Caco-2 (cell line): ENCODE measurements at places on chromosomes 3 and 15. TPM values are rescaled to one million over a fixed set of nuclear protein-coding genes. Genes with fewer than 3 reads are reported as not detected.

Gene LSG1
- 48.0 and 55.0 TPM in 2 replicates for total RNA-seq

- DNase-seq, result no peak
These were observed 94.2 kb downstream of the FMN1 start for GRCh38 chr15:33100314-33100713.

DNA sequence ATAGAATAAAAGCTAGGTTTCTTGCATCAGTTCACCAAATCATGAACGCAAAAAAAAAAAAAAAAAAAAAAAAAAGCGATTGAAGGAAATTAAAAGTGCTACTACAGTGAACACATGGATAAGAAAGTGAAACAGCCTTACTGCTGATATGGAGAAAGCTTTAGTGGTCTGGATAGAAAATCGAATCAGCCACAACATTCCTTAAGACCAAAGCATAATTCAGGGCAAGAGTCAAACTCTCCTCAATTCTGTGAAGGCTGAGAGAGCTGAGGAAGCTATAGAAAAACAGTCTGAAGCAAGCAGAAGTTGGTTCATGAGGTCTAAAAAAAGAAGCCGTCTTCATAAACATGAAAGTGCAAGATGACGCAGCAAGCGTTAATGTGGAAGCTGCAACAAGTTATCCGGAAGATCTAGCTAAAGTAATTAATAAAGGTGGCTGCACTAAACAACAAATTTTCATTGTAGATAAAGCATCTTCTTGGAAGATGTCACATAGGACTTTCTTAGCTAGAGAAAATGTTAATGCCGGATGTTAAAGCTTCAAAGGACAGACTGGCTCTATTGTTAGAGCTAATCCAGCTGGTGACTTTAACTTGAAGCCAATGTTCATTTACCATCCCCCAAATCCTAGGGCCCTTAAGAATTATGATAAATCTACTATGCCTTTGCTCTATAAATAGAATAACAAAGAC lies 19.2 kb downstream of the P3H2 start:
- no peak for DNase-seq

Gene KLHL18
- total RNA-seq, result 26.1 and 29.5 TPM in 2 replicates

- no peak for DNase-seq
These were observed 26.3 kb downstream of the CDAN1 start for GRCh38 chr15:42710662-42711061.

DNA sequence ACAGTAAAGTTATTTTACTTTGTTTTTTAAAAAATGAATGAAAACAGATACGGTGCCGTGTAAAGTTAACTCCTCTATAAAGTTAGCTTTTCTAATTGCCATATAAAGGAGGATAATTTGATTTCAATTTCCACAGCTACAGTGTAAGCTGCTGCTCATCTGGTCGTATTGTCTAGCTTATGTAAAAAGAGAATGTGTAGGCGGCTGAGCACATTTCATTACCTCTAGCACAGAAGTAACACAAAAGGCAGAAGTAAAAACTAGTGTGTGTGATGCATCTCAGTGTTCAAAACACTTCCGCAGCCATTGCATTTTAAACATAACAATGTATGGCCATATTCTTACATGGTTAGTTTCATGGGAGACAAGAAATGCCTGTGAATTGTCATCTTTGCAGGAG lies 105.0 kb upstream of the P2RY1 start:
- no peak for DNase-seq

- peak; percentile 71 for DNase-seq
These were observed 186.4 kb downstream of the ADAMTS9 start for GRCh38 chr3:64501298-64501906.

- peak; percentile 74 for DNase-seq
These were observed 1.1 kb downstream of the ZBTB47 start for GRCh38 chr3:42654331-42655201.

DNA sequence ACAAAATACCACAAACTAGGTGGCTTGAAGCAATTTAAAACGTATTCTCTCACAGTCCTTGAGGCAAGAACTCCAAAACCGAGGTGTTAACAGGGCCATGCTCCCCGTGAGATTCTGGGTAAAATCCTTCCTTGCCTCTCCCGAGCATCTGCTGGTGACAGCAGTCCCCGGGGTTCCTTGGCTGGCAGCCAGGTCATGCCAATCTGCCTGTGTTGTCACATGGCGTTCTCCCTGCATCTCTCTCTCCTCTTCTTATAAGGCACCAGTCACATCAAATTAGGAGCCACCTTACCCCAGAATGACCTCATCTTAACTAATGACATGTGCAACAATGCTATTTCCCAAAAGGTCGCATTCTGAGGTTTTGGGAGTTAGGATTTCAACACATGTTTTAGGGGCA lies 26.3 kb upstream of the LRRN1 start:
- no peak for DNase-seq

DNA sequence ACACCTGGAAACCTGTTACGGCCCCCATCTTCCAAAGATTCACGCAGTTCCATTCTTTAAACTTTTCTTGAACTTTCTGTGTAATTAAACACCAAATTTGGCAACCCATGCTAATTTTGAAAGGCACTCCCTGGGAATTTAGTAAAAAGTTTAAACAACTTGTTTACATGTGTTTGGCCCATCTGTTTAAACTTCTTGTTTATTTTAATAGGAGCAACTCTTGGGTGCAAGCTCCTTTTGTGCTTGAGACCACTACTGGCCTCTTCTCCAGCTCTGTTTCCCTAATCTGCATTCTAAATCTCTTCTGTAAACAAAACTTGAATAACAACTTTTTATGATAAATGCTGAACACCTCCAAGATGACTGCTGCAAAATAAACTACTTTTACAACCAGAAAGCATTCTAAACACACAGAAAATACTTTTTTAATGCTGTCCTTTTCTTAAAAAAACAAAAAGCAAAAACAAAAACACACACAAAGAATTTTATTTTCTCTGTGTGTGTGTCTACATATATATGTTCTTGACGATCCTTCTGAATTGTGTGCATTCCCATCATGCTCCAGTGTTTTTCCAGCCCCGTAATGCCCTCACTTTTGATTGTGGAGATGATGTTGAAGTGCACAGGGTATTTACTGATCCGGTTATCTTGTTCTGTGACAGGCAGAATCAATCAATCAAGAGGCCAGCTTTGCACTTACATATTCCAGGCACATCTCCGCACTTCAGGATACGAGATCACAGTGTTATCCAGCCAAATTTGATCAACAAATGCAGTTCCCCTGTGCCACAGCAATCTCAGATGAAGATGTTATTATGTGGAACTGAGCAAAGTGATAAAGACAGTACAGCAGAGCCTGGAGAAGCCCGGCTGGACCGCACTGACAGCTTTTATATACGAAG lies 416.9 kb downstream of the FOXP1 start:
- DNase-seq, result no peak

Gene CPEB1
- total RNA-seq, result 0.82 and 1.6 TPM in 2 replicates

Gene CCPG1
- total RNA-seq, result 51.6 and 54.6 TPM in 2 replicates

DNA sequence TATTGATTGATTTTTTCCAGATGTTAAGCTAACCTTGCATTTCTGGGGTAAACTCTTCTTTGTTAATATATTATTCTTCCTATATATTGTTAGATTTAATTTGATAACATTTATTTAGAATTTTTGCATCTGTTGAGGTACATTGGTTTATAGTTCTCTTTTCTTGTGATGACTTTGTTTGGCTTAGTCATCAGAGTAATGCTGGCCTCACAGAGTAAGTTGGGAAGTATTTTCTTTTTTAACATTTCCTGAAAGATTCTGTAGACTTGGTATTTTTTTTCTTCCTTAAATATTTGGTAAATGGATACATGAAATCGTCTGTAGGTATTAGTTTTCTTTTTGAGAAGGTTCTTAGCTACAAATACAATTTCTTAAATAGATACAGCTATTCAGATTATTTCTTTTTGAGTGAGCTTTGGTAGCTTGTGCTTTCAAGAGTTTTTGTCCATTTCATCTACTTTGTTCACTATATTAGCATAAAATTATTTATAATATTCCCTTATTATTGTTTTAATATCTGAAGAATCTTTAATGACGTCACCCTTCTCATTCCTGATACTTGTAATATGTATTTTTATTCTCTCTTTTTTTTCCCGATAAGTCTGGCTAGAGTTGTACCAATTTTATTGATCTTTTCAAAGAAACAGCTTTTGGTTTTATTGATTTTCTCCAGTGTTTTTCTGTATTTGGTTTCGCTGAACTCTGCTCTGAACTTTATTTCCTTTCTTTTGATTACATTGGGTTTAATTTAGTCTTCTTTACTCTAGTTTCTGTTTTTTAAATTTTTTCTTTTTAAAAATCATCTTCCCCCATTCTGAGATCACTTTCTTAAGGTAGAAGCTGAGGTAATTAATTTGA lies 6.5 kb upstream of the HPS3 start:
- DNase-seq, result no peak

DNA sequence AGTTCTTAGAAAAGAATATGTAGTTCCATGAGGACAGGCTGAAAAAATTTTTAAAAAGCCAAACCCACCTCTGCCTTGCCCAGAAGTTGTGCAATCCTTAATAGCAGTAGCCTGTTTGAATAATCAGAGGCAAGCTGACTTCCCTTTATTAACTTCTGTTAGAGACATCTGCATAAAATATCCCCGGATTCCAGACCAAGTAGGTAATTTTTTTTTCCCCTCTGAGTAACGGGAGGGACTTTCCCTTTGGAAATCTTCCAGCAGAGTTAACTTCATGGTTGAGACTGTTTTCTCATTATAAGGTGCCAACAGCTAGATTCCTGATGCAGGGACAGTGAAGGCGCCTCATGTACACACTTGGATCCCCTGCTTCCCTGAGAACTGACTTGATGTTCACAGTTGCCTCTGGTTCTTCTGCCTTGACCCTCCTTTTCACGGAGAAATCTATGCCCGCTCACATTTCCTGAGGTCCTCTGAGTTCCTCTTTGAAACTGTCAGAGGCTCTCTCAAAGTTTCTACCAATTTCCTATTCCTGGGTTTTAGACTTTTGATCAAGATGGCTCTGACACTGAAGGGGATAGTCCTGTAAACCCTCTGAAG lies 227.6 kb upstream of the BHLHE40 start:
- DNase-seq, result no peak

Gene LTF
- total RNA-seq, result not detected in 2 replicates

DNA sequence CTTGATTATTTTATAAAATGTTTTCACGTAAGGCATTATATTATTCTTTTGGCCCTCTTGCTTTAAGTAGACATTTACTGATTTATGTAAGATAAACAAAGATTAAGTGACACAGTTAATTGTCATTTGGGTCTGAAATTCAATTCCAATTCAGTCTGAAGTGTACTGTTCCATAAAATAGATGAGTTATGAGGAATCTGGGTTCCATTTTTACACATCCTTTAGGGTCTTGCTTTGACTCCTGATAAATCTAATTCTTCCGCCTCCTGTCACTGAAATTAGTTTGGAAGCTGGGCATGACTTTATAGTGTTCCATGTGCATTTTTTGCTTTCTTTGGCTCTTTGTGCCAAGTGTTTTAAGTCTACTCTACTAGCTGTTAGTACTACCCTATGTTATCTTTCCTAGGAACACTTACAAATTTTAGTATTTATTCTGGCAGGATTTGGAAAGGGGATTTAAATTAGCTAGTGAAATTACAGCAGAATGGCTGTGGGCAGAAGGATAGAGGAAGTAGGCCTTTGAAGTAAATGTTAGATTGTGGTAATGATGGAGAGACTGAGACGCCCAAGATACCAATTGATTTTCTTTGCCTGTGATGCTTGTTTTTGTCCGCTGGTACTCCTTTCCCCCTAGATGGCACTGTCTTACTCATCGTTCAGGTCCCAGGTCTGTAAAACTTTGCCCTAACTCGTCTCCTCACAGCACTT lies 14.3 kb downstream of the ARL8B start:
- peak; percentile 37 for DNase-seq

GRCh38 chr3:119582178-119582577 lies 2.9 kb downstream of the ADPRH start:
- DNase-seq, result no peak

GRCh38 chr15:52288051-52288942 lies 7.3 kb downstream of the MYO5C start:
- peak; percentile 86 for DNase-seq

- DNase-seq, result no peak
These were observed 25.8 kb downstream of the TIMP4 start for GRCh38 chr3:12132881-12133280.

DNA sequence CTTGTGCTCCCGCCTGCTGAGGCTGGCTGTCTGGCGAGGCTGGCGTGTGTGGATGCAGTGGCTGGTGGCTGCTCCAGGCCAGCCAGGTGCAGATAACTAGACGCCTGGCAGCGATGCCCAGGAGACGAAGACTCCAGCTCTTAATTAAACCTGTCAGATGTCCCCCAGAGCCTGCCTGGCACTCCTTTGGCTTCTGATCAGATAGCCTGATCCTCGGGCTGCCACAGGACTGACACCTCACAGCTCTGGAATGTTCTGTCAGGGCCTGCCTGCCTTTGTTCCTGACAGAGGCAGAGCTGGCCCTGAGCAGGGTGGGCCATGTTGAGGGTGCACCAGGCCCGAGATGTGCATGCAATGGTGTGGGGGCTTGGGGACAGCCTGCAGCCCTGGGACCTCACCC lies 36.5 kb downstream of the PLXNA1 start:
- DNase-seq, result no peak

GRCh38 chr15:96262549-96263489 lies 67.7 kb upstream of the NR2F2 start:
- DNase-seq, result no peak

DNA sequence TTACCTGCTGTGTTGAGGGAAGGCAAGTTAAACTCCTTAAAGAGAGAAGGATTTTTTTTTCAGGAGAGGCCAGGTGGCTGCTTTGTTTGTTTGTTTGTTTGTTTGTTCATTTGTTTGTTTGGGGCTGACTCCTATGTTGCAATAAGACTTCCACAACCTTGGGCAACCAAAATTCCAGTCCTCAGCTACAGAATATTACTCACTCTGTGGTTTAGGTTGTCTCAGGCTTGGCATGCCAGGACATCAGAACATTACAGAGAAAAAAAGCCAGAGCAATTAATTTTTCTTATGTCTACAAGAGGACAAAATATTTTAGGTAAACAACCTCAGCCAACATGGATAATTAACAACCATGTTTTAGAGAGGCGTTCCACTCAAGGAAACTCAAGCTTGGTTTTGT lies 156.7 kb upstream of the ATP11B start:
- DNase-seq, result no peak

Gene ARPIN
- 11.5 and 13.3 TPM in 2 replicates for total RNA-seq

DNA sequence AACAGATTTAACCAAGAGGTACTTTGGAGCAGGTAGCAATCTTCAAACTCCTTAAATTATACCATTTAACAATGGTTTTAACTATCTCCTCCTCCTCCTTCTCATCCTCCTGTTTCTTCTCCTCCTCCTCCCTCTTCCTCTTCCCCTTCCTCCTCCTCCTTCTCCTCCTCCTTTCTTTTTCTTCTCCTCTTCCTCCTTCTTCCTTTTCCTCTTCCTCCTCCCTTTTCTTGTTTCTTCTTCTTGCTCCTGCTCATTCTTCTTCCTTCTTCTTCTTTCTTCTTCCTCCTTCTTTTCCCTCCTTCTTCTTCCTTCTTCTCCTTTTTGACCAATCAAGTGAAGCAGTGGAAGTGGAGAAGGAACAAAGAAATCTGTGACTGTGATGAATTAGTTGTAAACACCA lies 14.1 kb downstream of the PATL2 start:
- DNase-seq, result no peak

Gene PIGB
- 14.1 and 15.5 TPM in 2 replicates for total RNA-seq

GRCh38 chr3:104825116-104825515 lies 541.6 kb upstream of the ALCAM start:
- no peak for DNase-seq
